CD4-positive, alpha-beta memory T cell (primary cell): ENCODE measurements at places on chromosomes 2 and 18.

DNA sequence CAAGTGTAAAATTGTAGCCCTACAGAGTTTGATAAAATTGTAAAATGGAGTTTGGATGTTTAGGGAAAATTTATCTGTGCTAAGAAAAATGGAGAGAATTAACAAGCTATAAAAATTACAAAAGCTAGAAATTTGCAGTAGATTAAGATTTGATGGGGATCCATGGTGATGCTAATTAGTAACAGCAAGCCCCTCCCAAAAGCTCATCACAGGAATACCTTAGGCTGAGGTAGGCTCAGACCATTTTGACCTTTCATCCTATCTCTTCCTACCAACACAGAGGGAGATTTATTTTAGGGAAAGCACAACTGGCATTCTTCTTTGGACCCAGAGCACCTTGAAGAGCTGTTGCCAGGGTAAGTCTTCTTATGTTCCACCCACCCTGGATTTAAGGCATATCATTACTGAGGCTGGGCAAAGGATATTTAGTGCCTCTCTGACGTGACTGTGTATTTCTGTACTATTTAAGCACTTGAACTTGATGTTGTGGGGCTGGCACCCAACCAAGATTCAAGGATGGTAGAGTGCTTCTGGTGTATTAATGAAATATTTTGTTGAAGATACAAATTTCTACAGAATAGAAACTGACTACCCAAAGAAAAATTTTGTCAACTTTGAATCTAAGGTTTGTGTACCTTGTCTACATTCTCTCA, 70.8 kb upstream of the SLC39A10 start:
- no peak for DNase-seq

DNA sequence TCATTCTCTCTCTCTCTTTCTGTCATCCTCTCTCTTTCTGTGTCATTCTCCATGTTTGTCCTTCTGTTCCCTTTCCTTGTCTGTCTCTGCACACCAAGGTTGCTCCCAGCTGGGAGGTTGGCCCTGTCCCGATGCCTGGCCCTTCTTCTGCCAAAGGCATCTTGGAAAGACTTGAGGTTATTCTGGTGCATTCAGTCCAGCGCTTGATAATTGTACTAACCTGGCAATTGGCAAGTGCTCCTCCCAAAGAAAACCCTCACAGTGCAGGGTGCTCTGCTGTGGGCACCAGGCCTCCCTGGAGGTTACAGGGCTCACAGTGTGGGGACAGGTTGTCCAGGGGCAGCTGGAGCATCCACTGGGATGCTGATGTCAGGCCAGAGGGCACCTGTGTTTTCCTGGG, 95.4 kb downstream of the GLI2 start:
- DNase-seq, result no peak

- DNase-seq, result no peak
Measured at GRCh38 chr2:52128081-52128480, 1096.1 kb upstream of the NRXN1 start.

GRCh38 chr2:197700960-197701359, 4.2 kb upstream of the MARS2 start:
- no peak for DNase-seq

GRCh38 chr18:59500765-59501164, 141.7 kb upstream of the LMAN1 start:
- no peak for DNase-seq

DNA sequence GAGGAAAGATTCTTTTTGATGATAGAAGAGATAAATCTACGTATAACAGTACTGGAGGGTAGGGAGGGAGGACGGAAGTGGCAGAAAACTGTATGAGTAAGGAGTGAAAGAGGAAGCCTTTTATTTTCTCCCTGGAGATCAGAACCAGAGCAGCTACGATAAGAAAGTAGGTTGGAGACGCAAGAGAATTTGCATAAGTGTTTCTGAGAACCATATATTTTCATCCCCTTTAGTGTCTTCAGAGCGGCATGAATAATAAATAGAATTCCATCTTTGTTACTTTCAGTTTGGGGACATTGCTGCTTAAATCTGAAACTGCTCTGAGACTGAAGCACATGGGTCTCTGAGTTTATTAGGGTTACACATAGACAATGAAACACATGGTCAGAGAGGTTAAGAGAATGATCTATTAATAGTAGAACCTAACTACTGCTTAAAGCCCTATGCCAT, 230.2 kb upstream of the TNP1 start:
- DNase-seq, result no peak

DNA sequence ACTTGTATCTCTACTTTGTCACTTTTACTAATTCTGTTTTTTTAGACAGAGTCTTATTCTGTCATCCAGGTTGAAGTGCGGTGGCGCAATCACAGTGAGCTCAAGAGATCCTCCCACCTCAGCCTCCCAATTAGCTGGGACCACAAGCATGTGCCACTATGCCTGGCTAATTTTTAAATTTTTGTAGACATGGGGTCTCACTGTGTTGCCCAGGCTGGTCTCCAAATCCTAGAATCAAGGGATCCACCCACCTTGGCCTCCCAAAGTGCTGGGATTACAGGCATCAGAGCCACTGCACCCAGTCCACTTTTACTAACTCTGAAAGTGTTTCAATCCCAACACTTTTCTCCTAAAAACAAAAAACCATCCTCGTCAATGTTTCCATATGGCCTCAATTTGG, 94.9 kb downstream of the MALT1 start:
- DNase-seq, result no peak

DNA sequence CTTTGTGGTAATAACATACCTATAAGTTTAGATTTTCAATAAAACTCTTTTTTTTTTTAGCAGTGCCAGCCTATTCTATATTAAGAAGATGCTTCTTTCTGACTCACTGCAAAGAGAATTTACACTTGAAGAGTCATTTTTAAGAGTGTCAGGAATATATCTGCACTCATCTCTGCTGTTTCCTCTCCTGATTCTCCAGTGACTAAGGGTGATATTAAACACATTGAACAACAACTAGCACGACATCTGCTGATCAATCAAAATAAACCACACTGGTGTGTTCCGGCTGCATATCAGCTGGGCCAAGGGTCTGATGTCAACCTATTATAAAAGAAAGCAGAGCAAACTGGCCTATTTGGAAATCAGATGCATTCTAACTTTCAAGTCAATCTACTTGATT, 15.0 kb downstream of the RAB27B start:
- no peak for DNase-seq

- no peak for DNase-seq
Measured at GRCh38 chr2:209451209-209451834, 27.5 kb downstream of the MAP2 start.

DNA sequence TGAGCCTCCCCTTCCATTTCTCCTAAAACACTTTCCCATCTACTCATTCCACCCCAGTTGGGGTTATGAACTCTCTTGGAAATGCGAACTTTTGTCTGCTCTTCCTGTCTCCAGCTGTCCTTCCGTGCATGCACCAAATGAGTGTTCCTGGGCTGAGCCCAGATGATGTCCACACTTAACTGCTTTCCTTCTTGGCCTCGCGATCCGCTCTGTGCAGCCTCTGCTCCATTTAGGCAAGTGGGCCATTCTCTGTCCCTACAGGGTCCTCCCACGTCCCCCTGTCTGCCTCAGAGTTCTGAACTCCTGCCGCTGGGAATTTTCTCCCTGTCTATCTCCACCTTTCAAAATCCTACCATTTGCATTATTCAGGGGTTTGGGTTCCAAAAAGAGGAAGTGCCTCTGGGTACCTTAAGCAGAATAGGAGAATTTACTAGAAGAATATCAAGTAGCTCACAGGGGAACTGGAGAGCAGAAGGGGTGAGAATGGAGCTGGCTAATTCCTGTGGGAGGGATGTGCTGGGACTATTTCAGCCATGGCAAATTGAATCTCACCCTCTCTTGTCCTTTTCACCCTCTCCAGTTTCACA, 4.7 kb upstream of the NCK2 start:
- DNase-seq, result no peak

DNA sequence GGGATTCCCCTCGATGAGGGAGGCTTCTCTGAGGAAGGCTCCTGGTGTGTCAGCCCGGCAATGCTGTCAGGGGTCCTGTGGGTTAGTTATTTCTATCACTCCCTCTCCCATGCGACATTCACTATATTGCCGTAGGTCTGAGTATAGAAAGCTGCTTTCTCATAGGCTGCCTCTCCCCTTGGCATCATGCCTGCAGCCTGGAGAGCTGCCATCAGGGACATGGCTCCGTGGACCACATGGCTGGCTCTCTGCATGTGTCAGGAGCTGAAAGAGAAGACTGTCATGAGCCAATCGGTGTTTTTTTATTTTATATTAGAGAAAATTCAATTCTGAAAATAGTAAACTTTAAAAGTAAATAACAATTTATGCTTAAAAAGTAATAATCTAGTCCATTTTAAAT, 198.0 kb downstream of the CDH20 start:
- no peak for DNase-seq

DNA sequence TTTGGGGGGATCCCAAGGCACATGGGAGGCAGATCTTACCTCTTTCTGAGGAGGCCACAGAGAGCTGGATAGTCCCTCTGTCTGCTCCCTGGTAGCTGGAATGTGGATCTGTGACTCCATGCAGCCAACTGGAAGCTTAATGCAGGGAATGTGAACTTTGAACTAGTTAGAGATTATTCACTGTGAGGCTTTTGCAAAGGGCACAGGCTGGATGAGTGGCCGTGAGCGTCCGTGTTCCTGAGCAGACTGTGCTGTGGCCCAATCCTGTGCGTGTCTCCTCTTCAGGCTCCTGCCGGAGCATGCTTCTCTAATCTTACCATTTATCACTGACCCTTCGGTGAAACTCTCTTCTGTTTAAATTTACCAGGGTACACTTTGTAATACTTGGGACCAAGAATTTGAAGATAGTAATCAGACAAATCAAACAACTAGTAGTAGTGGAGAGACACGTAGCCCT, 187.6 kb downstream of the PTPRM start:
- DNase-seq, result no peak

DNA sequence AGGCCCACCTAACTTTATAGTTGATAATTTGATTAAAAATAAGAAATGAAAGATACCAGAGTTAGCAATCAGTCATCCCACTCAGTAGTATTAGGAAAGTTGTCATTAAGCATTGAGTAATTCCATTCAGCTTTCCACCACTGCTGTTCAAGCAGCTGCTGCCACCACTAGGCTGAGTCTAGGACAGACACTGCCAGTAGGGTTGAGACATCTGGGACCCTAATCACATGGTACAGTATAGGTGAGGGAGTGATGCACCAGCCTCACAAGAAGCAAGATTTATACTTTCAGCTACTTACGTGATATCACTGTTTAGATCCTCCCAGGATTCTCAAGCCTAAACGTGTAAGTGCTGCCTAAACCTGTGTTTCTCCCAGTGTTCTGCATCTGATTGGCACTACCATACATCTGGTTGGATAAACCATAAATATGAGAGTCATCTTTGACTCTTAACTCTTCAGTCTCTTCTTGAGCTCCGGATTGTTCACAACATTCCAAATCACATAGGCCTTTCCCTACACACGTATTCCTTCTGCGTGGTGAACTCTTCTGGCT, 3.2 kb downstream of the UBXN4 start:
- peak; percentile 6 for DNase-seq

GRCh38 chr2:164810843-164811242, 30.8 kb downstream of the COBLL1 start:
- DNase-seq, result no peak
